Tibial artery (tissue), 4 donors: ENCODE measurements at places on chromosomes 2 and 18.

DNA sequence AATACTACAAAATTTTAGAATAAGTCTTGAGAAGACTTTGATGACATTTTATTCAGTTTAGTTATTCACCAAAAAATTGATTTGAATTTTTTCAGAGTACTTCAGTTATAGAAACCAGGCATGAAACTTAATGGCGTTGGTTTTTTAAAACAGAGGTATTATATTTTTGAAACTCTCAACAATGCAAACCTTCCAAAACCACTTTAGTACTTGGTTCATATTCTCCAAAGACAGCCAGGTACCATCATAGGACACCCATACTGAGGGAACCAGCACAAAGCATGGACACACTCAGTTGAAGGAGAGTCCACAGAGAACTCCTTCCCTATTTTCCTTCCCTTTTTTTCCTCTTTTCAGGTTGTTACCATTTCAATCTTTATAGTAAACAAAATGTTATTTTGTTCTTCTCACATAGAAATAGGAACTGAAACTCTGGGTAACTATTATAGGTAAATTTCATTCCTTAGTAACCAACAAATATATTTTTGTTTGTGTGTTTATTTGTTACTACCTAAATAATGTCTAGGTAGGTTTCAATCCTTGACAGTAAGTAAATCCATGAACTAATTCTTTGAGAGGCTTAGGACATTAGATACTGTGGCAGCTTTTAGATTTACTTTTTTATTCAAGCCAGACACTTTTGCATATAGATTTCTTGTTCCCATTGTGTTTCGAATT, 95.8 kb downstream of the TMEFF2 start:
- no peak for DNase-seq

GRCh38 chr2:224211791-224212190, 172.7 kb upstream of the SERPINE2 start:
- no peak for DNase-seq

DNA sequence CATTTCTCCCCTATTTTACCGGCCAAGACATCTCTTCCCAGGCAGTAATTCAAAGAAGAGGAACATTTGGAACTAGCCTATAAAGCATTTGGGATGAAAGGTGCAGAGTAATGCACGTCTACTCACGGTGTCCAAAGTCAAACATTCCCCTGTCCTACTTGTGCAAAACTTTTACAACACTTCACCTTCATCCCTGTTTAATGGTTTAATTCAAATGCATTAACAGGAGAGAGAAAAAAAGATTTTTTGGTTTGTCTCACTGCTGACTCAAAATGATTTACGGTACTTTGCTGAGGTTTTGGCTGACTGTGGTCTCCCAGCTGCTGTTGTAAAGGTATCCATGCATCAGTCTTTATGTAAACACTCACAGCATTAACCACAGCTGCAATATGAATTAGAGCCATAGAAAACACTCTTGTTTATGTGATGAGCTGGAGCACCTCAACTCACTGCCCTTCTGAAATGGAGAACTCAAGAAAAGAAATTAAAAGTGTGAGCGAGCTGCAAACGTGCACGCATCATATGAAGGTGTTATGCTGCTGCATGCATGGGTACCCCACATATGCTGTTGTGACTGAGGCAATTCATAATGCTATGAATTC, 220.5 kb downstream of the PIEZO2 start:
- no peak for DNase-seq

DNA sequence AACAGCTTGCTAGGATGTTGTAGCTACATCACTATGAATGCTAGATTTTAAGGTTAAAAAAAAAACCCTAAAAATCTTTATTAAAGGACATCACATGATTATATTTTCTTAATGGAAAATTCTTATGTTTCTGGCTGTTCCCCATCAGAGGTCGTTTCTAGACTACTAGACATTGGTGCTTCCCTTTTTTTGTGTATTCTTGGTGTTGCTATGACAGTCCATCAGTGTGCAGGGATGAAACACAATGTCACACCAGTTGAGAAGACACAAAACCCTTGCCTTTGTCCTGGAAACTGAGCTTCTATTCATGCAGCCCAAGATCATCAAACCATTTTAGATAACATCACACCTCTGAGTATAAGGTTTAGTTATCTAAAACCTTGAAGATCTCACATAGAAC, 19.9 kb upstream of the TMEM131 start:
- no peak for DNase-seq

- DNase-seq = no peak
These were observed 42.3 kb downstream of the AAK1 start for GRCh38 chr2:69601179-69601612.

DNA sequence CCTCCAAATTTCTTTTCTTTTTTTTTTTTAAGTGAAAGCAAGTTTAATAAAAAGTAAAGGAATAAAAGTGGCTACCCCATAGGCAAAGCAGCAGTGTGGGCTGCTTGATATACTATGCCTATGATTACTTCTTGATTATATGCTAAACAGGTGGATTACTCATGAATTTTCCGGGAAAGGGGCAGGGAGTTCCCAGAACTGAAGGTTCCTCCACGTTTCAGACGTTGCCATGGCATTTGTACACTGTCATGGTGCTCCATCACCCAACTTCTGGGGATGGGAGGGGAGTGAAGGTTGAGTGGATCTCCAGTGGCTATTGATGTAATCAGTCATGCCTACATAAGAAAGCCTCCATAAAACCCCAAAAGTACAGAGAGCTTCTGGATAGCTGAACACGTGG, 176.2 kb downstream of the CYP26B1 start:
- DNase-seq = no peak
